ENCODE measurements at places on chromosomes 13 and 19.

- DNase-seq = no peak
Measured at GRCh38 chr13:95296326-95296925, 4.8 kb downstream of the ABCC4 start.

GRCh38 chr13:73411067-73411809 lies 352.4 kb downstream of the KLF5 start:
- DNase-seq = no peak

DNA sequence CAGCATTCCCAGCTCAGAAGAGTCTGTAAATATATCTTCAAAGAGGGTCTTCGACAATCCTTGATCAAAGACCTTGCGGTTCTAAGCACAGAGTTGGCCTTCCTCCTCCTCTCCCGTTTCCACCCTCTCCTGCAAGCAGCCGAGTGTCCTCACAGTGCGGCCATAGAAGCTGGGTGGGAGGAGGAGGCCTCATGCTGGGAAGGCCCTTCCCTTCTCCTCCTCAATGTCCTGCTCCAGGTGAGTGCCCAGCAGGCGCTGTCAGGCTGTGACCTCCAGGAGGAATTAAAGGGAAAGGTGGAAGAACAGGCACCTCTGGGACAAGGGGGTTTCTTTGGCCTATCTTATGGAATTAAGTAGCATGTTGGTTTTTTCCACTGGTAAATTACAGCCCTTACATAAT lies 674.2 kb upstream of the ARGLU1 start:
- DNase-seq = no peak

GRCh38 chr13:70950664-70951063 lies 842.4 kb upstream of the KLHL1 start:
- DNase-seq = no peak

All from GOT3 (cell line).